ENCODE measurements at places on chromosomes 7 and 10.

GRCh38 chr7:112053737-112054069, 152.5 kb downstream of the DOCK4 start:
- no peak for DNase-seq

DNA sequence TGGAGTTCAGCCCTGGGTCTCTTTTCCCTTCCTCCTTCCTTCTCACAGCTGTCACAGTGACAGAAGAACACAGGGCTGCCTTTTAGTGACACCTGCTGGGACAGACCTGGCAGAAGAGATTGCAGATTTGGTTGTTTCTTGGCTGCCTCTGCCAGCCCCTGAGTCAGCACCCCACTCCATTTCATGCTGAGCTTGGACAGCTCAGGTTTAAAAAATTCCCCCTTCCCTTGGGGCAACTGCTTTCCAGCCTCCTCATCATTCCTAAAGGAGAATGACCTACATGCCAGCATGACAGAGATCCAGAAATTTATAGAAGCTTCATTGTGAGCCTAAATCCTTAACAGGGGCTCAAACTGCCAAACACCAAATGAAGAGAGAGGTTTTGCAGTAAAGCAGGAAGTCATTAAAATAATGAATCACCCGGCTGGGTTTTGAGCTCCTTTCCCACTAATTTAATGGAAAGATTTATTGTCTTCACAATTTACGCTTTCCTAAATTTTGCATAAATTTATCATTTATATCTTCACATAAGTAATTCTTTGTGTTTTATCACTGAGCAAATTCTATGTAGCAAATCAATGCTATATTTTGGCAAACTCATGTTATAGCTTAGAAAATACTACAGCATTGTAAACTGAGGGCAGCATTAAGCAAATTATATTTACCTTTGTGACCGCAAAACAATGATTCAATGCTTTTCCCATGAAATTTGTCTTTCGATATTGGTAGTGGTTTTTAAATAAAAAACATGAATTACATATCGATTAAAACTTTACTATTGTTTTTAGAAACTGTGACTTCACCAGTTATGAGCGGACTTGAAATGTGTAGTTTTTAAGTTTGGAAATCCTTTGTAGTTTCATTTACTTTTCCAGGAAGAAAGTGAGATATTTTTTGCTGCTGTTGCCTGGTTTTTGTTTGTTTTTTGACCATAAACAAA, 399.5 kb upstream of the ANKRD30A start:
- DNase-seq = peak; percentile 66

GRCh38 chr7:45143616-45144015, 14.0 kb upstream of the RAMP3 start:
- DNase-seq = no peak

DNA sequence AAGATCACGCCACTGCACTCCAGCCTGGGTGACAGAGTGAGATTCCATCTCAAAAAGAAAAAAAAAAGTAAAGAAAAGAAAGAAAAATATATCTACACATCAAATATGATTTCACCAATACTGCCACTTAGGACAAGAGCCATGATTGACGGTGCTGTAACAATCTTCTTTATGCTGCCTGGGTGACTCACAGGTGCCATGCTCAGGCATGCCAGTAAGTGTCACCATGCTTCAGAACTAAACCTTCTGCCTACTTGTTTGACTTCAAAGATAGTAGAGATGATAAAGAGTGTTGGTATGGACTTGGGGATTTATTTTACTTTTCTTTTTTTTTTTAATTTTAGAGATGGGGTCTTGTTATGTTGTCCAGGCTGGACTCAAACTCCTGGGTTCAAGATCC, 33.6 kb upstream of the DNMBP start:
- no peak for DNase-seq

DNA sequence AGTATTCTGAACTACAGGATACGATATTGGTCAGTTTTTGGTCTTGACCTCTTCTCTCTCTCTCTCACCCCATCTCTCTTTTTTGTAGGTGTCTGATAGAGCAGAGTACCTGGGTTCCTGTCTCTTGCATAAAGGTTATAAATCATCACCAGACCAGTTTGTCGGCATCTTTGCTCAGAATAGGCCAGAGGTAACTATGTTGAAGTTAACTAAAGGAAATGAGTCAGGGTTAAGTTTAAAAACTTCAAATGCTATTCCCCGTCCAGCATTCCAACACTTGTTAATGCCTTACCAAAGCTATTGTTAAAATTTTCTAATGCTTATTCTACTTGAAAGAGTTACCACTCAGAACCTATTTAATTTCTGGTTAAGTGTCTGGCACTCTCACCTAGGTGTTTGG, 30.7 kb downstream of the ACSL5 start:
- DNase-seq = peak; percentile 21

- DNase-seq = no peak
Observed at GRCh38 chr7:116315293-116315692, 105.0 kb downstream of the TES start.

GRCh38 chr10:88421590-88421989, 161.5 kb downstream of the RNLS start:
- DNase-seq = no peak

- no peak for DNase-seq
Observed at GRCh38 chr10:43737003-43737402, 88.3 kb upstream of the ZNF32 start.

GRCh38 chr10:88041243-88042159, 178.1 kb downstream of the PTEN start:
- DNase-seq = no peak

DNA sequence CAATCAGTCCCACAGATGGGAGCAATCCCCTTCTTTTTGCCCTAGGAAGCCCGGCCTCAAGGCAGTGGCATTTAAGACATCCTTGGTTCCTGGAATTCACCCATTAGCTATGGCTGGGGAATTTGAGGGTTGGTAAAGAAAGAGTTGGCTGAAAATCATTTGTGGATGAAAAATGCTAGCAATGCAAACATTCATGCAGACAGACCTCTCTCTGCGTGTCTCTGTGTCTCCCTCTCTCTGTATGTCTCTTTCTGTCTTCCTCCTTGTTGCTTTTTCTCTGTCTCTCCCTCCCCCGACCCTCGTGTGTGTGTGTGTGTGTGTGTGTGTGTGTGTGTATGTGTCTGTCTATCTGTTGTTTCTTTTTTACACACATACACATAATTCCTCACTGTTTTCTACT, 19.4 kb downstream of the LDB3 start:
- no peak for DNase-seq

- no peak for DNase-seq
Observed at GRCh38 chr7:100567751-100568175, 5.9 kb downstream of the SAP25 start.

DNA sequence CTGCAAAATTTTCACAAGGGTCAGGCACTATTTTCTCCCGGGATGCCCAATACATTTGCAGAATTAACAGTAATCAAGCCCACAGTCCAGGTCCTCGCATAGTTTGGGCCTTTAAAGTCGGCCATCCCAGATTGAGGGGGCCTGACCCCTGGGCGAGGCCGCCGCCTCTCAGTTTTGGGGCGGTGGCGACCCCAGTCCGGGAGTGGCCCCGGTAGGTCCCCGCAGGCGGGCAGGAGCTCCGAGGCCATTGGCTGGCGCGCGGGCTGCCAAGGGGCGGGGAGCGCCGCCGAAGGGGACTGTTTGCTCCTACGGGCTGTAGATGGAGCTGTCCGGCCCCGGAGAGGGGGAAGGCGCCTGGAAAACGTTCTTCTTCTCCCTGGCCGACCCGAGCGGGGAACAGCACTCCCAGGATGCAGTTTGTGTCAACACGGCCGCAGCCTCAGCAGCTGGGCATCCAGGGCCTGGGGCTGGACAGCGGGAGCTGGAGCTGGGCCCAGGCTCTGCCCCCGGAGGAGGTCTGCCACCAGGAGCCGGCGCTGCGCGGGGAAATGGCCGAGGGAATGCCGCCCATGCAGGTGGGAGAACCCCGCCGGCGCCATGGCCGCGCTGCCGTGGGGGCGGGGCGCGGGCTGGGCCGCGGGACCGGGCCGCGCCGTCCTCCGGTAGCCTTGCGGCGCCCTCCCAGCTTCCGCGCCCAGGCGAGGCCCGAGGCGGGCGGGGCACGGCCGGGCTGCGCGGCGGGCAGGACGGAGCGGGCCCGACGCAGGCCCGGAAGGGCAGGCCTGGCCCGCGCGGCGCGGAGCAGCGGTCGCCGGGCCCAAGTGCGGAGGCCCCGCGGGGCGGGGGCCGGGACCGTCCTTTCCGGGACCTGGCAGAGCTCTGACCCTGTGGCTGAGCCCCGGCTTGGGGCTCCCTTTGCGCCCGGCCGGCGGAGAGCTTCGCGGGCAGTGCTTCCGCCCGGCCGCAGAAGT, at the start of gene ZNF282:
Gene ZNF282, plus strand, starts transcription at position 367 of the 971 bp plus-strand sequence. Its CDS starts 44 bp downstream, at position 411.
- DNase-seq = peak; percentile 88

- peak; percentile 96 for DNase-seq
Observed at GRCh38 chr10:79266543-79267312, 80.5 kb upstream of the PPIF start.

- peak; percentile 55 for DNase-seq
Observed at GRCh38 chr7:95871075-95871848, 98.9 kb downstream of the DYNC1I1 start.

GRCh38 chr10:132650611-132651250, 113.1 kb downstream of the INPP5A start:
- DNase-seq = no peak

DNA sequence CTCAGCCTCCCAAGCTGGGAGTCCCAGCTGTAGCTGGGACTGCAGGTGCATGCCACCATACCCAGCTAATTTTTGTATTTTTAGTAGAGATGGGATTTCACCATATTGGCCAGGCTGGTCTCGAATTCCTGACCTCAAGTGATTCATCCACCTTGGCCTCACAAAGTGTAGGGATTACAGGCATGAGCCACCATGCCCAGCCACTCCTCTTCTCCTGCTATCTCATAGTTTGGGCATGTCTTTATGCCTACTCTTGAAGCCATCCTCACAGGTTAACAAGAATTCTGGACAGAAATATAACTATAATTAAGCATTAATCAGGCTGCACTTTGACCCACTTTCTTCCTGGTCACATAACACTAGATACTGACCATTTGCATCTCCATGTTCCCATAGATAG, 28.6 kb upstream of the C10orf67 start:
- no peak for DNase-seq

- no peak for DNase-seq
Observed at GRCh38 chr10:75417522-75417927, 13.9 kb upstream of the LRMDA start.

DNA sequence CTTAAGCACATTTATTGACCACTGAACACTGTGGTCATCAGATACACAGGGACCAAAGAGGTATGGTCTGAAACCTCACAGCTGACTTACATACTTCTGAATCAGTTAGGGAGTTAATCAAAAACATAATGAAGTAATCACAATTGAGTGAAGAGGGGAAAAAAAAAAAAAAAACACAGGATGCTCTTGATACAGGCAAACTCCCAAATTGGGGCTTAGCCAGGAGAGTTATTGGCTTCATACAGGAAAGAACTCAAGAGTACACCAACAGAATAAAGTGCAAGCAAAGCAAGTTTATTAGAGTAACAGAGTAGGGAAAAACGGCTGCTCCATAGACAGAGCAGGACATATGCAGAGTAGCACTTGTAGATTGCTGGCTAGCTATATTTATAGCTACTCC, 917.0 kb downstream of the CNTNAP2 start:
- no peak for DNase-seq

DNA sequence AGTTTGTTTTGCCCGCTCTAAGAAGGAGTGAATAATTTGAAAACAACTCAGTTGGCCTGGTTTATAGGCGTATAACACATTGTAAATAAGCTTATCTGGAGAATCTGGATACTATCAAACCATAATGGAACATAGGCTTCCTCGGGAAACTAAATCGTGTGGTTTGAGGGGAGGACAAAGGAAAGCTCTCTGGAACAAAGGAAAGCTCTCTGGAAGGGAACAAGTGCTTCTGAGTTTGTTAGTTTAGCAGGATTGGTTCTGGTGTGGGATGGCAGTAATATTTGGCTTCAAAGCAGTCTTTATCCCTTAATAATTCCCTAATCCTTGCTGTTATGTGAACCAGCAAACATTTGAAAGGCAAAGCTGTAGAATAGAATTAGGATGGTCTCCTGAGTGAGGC, 15.0 kb upstream of the SLK start:
- DNase-seq = no peak

DNA sequence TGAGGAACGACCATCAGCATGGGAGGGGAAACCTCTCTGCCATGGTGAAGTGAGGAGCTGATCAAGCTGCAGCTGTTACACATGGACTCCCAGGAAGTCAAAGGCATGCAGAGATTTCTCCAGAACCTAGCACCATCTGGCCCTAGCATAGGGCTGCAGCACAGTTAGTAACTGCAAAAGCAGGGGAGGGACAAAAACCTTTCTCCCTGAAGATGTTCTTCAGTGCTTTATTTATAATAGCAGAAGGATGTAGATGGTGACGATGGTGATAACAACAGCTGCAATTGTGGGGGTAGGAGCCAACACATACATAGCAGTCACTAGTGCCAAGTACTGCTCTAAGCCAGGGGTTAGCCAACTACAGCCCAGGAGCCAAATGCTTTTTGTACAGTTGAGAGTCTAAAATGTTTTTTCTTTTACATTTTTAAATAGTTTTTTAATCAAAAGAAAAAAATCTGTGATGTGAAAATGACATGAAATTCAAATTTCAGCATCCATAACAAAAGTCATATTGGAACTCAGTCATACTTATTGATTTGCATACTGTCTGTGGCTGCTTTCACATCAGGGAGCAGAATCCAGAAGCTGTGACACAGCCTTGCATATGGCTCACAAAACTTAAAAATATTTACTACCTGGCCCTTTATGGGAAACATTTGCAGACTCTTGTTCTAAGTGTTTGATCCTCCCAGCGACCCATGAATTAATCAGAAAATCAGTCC, 299.5 kb downstream of the ELMO1 start:
- peak; percentile 24 for DNase-seq

DNA sequence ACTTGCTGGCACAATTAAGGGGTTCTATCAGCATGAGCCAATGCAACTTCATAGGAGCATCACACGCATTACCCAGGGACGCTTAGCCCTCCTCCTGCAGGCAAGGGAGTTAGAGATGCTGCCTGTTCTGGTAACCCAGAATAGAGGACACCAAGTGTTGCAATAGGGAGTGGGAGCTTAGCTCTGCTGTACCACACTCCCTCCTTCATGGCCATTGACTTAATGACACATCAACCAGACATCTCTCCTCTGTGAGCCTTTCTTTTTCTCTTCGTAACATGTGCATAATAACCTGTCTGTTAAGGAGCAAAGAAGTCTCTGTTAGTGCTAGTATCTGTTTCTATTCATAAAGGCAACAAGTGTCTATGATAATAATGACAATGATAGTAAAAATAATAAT, 282.4 kb downstream of the SORCS3 start:
- no peak for DNase-seq

- DNase-seq = no peak
Observed at GRCh38 chr10:78266741-78267469, 233.2 kb downstream of the RPS24 start.

Measured in lung microvascular endothelial cell (primary cell).